ENCODE measurements at places on chromosomes 2 and 18.
A peak's percentile ranks its signal among the peaks of the same experiment; 100 is the strongest.

DNA sequence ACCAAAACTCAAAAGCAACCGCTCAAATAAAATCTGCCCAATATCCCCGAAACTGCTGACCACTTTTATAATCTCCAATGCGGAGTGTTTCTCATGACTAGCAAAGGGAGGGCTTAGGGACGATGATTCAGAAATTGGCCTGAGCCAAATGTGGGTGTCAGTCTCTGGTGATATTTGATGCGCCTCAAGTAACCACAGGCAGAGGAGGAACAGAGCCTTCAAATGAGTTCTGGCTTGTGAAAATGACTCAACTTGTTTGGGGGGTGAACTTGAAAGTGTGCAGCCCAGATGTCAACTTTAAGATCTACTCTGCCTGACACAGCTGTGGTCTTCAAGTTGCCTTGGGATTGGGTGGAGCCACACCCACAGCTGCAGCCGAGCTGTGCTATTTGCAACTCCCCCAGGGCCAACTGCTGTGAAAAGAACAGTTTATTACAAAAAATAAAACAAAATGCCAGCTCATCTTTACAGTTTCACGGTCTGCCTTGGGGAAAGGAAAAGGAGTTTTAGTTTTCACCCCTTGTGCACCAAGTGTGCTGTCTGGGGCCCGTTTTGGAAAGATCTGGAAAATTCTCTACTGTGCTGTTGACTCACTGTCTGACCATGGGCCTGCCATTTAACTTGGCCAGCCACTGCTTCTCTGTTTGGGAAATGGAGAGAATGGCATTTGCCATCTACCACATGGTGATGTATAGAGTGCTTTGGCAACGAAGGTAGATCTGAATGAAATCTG lies 222.1 kb downstream of the MTX2 start:
- peak; percentile 10 for DNase-seq

- no peak for DNase-seq
Measured at GRCh38 chr18:74857901-74858300, 260.2 kb downstream of the ZNF407 start.

- DNase-seq, result no peak
Measured at GRCh38 chr2:21356086-21356856, 232.5 kb downstream of the TDRD15 start.

DNA sequence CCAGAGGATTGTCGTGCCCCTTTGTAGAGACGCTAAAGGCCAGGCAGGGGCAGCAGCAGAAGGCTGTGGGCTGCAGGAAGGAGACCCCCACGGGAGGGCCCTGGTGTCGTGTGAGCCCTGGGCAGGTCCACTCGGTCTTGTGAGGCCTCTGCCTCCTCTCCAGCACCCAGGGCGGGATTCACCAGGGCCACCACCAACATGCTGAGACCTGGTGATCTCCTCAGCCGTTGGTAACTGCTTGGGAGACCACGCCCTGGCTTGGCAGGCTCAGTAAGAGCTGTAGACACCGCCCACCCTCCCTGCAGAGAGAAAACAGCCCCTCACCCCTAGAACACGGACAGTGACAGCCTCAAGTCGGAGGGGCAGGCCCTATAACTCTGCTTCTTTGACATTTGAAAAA lies 21.1 kb downstream of the MBP start:
- no peak for DNase-seq

- no peak for DNase-seq
Measured at GRCh38 chr2:173424886-173425285, 70.2 kb downstream of the CDCA7 start.

DNA sequence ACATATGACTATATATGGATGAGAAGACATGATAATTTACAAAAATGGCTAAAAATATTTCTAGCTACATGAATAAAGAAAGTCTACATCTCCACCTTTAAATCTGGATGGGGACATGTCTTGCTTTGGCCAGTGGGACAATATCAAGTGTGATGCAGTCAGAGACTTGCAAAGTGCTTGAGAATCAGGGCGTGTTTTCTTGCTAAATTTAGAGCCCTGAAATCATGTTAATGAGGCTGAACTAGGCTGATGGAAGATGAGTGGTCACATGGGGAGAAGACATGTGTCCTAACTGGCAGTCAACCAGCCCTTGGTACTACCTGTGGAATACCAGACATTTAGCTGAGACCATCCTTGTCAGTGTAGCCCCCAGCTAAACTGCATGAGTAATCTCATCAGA lies 278.5 kb upstream of the RGPD4 start:
- DNase-seq, result no peak

DNA sequence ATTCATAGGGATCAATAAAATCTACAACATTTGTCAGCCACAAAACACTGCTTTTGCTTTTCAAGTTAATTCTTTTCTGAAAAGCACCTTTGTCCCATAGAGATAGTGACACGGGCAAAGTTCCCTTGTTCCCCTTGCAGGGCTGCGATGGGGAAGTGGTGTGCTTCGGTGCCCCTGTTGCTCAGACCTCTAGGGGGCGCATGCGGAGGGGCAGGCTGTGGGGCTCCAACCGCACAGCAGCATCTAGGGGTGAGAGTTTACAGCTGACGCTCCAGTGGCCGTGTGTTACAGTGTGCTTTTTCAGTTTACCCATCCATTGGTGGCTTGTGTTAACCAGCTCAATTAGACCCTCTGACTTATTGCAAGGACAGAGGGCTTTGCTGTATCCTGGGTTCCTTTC lies 1432.2 kb upstream of the ACVR2A start:
- DNase-seq, result peak; percentile 6

DNA sequence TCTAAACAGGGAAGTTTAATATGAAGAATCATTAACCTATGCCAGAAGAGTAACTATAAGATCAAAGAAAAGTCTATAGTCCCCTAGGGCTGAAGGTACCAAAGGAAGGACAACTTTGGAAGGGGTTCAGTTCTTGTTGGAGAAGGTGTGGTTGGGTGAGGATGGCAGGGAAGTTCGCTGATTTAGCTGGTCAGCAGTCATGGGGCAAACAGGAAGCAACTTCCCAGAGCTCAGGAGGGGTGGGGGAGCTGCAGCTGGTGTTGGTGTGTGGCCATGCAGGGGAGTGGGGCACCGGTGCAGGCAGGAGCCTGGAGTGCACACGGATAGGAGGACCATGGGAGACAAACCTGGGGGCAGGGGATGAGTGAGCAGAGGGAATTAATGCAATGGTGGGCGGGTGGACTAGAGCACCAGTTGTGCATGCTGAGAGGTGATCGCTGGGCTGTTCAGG lies 34.0 kb downstream of the FHOD3 start:
- no peak for DNase-seq

DNA sequence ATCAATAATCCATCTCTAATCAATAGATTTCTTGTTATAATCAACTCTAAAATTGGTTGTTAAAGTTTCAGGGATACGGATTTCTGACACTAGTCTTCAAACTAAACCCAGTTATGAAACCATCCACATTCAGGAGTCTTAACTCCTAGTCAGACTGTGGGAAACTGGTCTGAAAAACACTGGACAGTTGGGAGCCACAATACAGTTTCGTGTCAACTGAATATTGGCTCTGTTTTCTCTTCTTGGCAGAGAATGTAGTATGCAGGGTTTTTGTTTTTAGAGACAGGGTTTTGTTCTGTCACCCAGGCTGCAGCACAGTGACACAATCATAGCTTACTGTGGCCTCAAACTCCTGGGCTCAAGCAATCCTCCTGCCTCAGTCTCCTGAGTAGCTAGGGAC lies 123.1 kb downstream of the RTTN start:
- DNase-seq, result no peak

- DNase-seq, result peak; percentile 50
Measured at GRCh38 chr2:105775809-105776559, 31.3 kb downstream of the NCK2 start.

GRCh38 chr2:17318013-17318412 lies 200.2 kb downstream of the RAD51AP2 start:
- DNase-seq, result no peak

DNA sequence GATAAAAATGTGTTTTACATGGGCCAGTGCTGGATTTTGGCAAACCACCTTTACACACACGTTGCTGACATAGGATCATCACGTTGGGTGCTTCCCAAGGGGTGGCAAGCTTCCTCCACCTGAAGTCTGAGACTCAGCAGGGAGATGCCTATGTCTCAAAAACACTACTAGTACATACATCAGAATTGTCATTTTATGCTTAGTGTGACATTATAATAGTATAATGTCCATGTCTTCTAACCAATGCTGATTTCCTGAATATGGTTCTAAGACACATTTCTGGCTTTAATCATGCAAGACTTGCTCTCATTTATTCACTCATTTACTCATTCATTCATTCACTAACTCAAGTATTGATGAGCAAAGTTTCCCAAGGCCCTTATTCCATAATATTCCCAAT lies 322.3 kb downstream of the LNPK start:
- no peak for DNase-seq

GRCh38 chr2:66069937-66070720 lies 364.8 kb upstream of the MEIS1 start:
- DNase-seq, result no peak

- DNase-seq, result no peak
Measured at GRCh38 chr2:168433527-168433926, 22.5 kb upstream of the CERS6 start.

DNA sequence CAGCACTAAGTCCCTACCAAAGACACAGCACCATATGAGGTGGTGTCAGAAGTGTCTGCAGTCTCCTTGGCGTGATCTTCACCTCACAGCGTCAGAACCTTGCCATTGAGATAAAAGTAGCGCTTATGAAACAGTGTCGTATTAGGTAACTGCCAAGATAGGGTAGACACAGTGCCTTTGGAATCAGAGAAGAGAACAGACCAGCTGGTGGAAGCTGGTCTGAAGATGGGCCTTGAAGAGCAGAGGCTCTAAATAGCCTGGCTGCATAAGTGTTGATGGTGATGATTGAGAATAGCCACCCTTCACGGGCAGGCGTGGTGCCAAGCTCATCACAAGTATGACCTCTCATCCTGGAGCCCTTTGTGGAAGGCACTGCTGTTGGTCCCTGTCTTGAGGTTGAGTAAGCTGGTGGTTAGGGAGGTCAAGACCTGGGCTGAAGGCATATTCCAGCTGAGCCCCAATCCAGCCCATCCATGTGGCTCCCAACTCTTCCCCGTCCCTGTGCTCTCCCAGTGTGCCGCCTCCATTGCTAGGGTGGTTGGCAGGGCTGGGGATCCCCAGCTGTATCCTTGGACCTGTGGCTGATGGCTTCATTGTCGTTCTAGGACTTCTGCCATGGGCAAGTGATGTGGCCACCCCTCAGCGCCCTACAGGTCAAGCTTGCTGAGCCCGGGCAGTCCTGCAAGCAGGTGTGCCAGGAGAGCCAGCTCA lies 187.4 kb downstream of the MGAT5 start:
- DNase-seq, result no peak

DNA sequence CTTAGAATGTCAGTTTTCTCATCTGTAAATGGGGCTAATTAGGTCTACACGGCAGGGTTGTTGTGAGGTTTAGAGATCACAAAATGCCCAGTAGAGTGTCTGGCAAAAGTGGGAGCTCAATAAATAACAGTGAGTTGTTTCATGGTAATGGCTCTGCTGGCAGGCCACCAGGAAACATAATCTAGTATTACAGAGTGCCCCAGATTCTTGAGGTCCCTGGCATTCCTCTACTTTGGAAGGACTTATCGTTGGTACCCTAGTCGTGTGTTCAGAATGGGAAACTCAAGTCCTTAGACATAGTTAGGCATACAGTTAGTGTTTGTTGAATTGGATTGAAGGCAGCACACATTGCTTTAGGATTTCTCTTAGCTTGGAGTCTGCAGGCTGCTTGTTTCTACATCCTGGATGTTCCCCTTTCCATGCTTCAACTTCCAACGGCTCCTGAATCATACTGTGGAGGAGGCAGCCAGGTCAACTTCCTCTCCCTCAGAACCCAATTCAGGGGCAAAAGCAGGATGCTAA lies 161.5 kb upstream of the FOSL2 start:
- DNase-seq, result no peak

DNA sequence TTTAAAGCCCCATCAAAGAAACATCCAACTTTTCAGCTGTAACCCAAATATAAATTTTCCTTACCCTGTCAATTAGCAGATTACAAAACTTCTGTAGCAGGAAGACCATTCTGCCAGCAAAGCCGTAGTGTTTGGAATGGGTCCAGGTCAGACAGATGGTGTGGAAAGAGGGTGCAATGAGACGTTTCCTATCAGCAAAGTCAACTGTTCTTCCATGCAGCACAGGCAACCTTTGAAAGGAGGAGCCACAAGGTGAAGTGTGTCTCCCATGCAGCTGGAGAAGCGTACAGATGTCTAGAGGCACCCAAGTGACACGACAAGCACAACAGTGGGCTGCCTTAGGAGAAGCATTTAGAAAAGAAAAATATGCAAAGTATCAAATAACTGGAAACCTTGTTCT lies 83.7 kb downstream of the SP3 start:
- DNase-seq, result no peak

GRCh38 chr18:4961121-4961909 lies 235.7 kb downstream of the AKAIN1 start:
- DNase-seq, result no peak

DNA sequence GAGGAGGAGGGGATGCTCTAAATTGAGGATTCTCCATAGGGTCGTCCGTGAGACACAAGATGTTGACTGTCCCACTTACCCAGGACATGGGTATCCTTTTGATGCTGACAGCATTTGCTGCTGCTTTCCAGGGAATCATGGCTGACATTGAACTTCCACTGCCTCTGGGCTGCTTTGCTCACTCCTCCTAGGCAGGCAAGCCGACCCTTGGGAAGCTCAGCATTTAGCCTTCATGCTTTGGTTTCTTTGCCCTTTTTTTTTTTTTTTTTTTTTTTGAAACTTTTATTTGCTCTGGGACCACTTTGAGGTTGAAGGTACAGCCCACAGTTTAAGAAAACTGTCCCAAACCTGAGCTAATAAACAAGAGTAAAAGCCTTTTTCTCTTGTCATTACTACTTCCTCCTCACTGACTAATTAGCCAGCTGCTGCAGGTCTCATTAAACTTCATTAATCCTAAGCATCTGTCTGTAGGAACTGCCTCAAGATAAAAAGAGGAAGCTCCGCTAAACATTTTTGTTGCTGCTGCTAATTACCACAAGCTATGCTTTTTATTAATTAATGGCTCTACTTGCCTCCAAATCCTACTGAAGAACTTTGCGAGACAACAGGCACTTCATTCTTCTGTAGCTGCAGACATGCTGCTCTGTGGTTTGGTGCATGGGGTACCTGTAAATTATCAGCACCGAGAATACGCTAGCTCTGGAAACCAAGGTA lies 125.4 kb downstream of the SPTBN1 start:
- DNase-seq, result no peak

DNA sequence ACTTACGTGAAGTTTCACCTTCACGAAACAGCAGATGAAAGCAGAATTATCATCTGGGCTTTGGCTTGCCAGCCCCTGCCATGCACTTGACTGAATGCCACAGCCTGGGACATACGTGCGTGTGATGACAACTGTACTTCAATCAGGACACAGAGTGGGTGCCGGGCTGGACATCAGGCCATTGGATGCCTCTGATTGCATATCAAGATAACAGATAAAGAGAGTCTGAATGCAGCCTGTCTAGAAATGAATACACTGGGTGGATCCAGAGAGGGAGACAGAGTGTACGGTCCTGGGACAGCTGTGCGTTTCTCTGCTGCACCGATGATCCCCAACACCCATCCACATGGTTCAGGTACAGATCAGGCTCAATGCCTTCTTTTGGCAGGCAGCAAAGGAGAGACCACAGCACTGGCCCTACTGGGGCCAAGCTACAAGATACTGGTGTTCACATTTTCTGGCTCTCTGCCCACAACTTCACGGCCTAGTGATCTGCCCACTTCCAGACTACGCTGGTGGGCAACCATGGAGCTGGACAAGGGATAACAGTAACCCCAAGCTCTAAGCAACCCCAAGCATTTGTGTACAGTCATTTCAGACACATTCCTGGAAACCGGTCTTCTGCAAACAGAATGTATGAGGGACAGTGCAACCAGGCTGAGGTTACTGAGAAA lies 35.6 kb downstream of the FBLN7 start:
- DNase-seq, result peak; percentile 17

- no peak for DNase-seq
Measured at GRCh38 chr2:30184035-30184434, 37.2 kb downstream of the YPEL5 start.

GRCh38 chr18:65983750-65984149 lies 232.9 kb downstream of the CDH7 start:
- DNase-seq, result no peak
